ENCODE measurements at places on chromosomes 7 and 10.

DNA sequence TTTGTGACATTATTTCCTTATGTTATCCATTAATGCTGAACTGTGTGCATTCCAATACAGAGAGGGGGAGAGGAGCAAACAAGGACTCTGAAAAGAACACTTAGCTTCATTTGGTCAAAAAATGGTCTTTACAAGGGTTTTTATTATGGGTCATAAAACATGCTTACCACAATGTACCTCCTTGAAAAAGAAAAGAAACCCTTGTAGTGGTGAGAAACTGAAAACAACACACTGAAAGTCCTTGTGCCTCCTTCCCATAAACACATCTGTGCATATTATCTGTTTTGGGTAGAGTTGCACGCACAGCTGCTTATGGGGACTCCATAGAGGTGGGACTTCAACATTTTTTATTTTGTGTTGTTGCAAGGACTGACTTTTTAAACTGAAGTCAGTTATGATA lies 98.7 kb downstream of the CDK6 start:
- DNase-seq: no peak

- DNase-seq: no peak
Measured at GRCh38 chr10:77899690-77900089, 26.9 kb downstream of the DLG5 start.

- no peak for DNase-seq
Measured at GRCh38 chr7:25802473-25802872, 349.5 kb upstream of the NFE2L3 start.

GRCh38 chr10:2387261-2387660 lies 649.9 kb upstream of the ADARB2 start:
- no peak for DNase-seq

- no peak for DNase-seq
Measured at GRCh38 chr10:89625041-89625765, 19.8 kb downstream of the PANK1 start.

- no peak for DNase-seq
Measured at GRCh38 chr10:88505265-88505664, 77.9 kb downstream of the RNLS start.

DNA sequence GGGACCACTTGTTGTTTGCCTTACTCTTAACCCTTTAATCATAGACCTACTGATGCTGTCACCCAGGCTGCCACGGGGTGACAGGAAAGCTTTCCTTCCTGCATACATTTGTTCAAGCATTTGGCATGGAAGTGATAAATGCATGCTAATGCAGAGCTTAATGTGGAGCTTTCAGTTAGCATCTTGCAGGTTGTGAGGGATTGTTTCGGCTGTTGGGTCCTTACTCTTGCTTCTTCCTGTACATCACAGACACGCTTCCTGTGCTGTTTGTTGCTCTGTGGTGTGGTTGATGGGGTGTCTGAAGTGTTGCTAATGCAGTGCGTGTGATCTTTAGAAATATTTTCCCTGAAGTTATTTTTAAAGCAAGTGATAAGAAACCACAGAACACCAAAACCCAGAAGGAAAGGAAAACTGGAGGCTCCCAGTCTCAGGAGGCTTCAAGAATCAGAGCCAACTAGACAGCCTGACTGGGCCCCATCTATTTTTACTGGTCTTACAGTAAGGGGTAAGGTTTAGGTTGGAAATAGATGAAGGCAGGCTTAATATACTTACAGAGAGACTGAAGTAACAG lies 143.1 kb downstream of the CHN2 start:
- DNase-seq: peak; percentile 19

GRCh38 chr7:68176974-68177373 lies 1180.3 kb downstream of the TYW1 start:
- DNase-seq: no peak

- no peak for DNase-seq
Measured at GRCh38 chr10:5525561-5526341, 990 bp downstream of the CALML3 start.

DNA sequence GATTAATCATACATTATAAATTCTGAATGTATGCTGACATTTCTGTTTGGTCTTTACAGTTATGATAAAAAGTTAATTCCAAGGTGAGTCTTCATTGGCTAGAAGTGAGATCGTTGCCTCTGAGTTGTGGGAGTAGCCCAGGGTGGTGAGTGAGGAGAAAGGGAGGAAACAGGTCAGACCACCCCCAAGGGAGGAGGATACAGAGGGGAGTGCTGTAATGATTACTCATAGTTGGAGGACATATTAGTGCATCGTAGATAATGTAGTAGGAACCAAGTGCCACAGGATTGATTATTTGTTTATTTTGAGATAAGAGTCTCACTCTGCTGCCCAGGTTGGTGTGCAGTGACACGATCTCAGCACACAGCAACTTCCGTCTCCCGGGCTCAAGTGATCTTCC lies 672.2 kb downstream of the INHBA start:
- no peak for DNase-seq

- no peak for DNase-seq
Measured at GRCh38 chr10:21978191-21978862, 25.2 kb downstream of the DNAJC1 start.

- no peak for DNase-seq
Measured at GRCh38 chr10:23422003-23422411, 16.9 kb upstream of the OTUD1 start.

- DNase-seq: no peak
Measured at GRCh38 chr7:32034052-32034451, 36.2 kb downstream of the PDE1C start.

DNA sequence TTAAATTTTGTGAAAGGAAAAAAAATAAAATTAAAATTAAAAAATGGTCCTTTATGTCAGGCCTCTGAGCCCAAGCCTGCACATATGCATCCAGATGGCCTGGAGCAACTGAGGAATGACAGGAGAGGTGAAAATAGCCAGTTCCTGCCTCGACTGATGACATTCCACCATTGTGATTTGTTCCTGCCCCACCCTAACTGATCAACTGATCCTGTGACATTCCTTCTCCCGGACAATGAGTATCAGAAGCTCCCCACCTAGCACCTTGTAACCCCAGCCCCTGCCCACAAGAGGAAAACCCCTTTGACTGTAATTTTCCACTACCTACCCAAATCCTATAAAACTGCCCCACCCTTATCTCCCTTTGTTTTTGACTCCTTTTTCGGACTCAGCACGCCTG lies 972.2 kb upstream of the GHITM start:
- no peak for DNase-seq

DNA sequence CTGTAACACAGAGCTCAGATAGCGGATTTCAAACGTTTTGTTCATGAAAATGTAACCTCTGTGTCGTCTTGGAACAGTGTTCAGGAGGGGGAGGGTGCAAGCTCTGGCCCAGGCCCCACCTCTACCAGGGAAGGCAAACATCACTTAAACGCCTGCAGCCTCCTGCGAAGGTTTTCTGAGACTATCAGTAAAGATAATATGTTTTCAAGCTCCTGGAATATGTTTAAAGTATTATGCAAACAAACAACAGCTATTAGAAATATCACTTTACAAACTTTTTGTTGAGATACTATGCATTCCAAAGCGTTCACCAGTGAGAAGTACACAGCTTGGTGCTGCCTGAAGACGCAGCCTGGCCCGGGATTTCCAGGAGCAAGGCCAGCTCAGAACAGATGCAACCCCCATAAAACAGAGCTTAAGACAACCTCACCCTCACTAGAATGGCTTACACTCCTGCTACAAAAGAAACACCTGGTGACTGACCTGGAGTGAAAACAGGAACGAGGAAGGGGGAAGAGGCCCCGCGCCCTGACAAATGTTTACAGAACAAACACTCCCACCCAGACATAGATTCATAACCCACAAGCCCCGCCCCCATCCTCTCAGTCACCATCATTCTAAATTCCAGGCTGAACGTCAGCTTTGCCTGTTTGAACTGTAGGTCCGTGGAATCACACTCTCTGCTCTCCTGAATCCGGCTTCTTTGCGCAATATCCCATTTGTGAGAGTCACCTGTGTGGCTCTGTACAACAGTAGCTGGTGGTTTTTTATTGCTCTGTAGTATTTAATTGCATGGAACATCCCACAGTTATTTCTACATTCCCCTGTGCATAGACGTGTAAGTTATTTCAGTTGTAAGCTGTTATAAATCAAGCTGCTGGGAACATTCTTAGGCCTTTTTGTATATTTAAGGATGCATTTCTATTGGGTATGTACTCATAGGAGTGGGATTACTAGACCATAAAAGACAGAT lies 155.0 kb downstream of the PTPRN2 start:
- DNase-seq: no peak

- no peak for DNase-seq
Measured at GRCh38 chr10:77463967-77464745, 173.5 kb downstream of the KCNMA1 start.

DNA sequence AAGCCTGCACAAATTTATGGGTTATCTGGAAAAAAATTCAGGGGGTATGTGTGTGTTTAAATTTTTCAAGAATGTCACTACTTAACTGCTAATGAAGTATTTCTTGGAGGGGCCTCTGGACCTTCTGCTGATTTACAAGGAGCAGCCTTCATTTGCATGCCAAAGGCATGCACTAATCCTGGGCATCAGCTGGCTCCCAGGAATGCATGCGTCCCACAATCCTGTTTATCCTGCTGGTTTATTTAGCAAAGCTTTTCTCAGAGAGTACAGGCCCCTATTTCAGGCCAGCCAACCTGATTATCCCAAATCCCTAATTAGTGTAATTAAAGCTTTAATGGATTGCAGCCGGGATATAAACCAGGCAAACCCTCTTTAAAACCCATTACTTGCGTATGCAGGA lies 170.4 kb downstream of the TAX1BP1 start:
- no peak for DNase-seq

DNA sequence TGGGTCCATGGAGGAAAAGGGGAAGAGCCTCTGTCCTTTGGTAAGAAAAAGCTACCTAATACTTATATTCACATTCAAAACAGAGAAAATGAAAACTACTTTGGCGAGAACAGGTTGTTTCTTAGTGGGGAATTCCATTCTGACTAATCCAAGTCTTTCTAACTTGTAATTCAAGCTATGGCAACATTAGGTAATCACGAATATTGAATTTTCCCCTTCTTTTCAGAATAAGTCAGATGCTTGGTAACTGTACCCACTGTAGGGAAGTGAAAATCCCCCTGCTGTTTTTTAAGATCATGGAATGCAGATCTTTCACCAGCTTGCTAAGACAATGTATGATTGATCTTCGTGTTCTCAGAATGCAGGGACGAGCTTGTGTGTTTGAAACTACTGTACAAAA lies 384.4 kb downstream of the TCERG1L start:
- no peak for DNase-seq

- DNase-seq: no peak
Measured at GRCh38 chr10:46018453-46019176, 11.8 kb downstream of the NCOA4 start.

GRCh38 chr10:25080880-25081581 lies 64.6 kb downstream of the THNSL1 start:
- DNase-seq: peak; percentile 33

- no peak for DNase-seq
Measured at GRCh38 chr10:21263263-21263803, 262.1 kb downstream of the SKIDA1 start.

- DNase-seq: no peak
Measured at GRCh38 chr7:84829719-84830118, 357.1 kb downstream of the SEMA3D start.

DNA sequence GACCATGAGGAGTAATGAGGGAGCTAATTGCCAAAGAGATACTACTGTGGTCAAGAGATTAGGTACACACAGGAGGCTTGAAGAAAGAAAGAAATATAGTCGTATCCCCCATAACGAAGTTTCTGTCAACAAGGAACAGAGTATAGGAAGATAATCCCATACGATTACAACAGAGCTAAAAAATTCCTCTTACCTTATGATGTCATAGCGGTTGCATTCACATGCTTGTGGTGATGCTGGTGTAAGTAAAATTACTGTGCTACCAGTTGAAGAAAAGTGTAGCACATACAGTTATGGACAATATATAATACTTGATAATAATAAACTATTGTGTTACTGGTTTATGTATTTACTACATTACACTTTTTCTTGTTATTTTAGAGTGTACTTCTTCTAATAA lies 51.6 kb upstream of the CASD1 start:
- no peak for DNase-seq

- DNase-seq: no peak
Measured at GRCh38 chr10:47137311-47137851, 162.6 kb upstream of the GDF10 start.

GRCh38 chr7:86980223-86980622 lies 79.2 kb downstream of the ELAPOR2 start:
- DNase-seq: no peak

DNA sequence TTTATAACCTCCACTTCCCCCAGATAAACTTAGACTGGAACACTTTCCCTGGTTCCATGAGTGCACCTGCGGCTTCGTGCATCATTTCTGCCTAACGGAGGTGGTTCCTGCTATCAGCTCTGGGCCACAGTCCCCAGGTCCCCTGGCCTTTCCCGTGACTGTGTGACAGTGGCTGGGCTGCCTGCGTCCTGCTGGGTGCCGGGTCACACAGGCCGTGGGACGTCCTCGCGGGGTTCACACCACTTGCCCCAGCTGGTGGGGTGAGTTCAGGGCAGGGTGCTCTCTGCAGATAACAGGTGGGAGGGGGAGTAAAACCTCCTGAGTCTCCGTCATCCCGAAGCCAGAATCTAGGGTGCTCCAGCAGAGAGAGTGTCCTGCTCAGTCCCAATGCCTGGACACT lies 58.7 kb upstream of the CFAP46 start:
- DNase-seq: no peak

DNA sequence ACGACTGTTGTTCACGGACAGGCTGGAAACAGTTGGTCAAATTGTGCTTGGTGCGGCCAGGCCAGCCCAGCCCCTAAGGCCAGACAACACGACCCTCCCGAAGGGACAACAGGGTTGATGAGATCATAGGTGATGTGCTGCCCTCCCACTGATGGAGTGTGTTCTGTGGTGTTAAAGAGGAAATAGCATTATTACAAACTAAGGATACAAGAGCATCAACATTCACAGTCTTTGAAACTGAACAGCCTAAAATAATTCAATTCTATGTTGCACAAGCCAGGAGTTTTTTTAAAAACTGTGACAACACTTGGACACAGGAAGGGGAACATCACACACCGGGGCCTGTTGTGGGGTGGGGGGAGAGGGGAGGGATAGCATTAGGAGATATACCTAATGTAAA lies 87.6 kb downstream of the FAM53B start:
- DNase-seq: no peak

DNA sequence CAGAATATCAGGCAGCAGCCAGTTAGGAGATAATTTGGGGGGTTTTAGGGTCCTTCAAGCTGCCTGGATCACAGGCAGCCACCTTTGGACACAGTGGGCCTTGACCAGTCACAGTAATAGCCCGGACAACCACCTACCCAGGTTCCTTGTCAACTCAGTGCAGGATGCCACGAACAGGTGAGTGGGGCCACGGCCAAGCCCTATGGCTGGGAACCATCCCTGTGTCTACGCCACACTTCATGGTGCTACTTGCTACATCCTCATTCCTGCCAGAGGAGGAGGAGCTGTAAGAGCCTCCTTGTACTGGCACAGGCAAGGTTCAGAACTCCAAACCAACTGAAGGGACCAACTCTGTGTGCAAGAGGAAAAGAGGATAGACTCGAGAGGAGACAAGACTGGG lies 19.9 kb downstream of the ITPRIP start:
- no peak for DNase-seq

GRCh38 chr7:112161253-112162141 lies 44.7 kb downstream of the DOCK4 start:
- DNase-seq: no peak
